ENCODE measurements at places on chromosomes 11 and 22.

DNA sequence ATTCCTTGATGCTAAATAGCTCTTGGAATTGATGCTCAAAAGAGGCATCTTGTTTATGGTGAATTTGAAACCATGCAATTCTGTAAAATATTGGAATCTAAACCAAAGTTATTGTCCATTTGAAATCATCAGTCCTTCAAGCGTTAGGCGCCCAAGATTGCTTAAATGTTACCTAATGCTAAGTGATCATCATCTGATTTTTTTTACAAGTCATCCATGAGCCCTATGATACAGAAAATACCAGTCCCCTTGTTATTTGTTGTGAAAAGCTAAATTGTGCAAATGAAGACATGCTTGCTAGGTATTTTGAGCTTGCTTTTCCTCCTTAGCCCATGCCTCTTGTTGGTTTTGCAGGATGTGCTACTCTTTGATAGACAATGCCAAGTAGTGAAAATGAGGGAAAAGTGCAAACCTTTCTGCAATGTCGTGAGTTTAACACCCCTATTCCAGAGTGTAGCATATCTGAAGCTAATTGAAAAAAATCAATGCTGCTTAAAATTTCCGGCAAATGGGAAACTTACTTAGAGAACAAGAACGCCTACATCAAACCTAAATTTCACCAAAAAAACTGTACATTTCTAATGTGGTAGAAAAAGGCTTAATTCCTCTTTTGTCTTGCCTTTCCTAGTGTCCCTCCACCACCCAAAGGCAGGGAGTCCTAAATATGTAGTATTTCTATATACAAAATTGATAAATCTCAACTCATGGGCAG, 1.9 kb downstream of the GRK3 start:
- DNase-seq = no peak

DNA sequence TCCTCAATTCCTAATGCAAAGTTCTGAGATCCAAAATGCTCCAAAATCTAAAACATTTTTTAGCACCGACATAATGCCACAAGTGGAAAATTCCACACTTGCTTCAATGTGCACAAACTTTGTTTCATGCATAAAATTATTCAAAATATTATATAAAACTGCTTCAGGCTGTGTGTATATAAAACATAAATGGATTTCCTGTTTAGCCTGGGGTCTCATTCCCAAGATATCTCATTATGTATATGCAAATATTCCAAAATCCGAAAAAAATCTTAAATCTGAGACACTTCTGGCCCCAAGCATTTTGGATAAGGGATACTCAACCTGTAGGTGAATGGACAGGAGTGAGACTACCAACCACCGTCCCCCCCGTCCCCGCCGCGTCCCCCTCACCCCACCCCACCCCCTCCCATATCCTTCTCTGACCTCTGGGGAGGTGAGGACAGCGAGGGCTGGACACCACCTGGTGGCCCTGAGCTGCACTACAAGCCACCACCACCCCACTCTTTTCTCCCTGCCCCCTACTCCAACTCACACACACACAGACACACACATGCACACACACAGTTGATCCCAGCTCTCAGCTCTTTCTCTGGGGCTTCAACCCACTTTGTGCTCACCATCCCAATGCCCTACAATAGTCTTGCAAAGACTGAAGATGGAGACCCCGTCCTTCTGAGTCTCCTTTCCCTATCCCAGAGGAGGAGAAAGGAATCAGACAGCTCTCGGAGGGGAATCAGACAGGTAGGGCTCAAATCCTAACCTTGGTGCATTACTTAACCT, 101.0 kb downstream of the PDE2A start:
- no peak for DNase-seq

DNA sequence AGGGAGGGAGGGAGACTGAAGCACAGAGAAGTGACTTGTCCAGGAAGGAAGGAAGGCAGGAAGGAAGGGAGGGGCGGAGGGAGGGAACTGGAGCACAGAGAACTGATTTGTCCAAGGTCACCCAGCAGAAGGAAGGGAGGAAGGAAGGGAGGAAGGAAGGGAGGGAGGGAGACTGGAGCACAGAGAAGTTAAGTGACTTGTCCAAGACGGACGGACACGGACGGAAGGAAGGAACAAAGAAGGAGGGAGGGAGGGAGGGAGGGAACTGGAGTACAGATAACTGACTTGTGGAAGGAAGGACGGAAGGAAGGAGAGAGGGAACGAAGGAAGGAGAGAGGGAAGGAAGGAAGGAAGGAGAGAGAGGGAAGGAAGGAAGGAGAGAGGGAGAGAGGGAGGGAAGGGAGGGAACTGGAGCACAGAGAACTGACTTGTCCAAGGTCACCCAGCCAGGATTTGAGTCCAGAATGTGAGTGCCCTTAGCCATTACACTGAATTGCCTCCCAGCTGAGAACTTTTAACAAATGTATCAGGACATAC, 1.5 kb downstream of the SLC35F2 start:
- no peak for DNase-seq

DNA sequence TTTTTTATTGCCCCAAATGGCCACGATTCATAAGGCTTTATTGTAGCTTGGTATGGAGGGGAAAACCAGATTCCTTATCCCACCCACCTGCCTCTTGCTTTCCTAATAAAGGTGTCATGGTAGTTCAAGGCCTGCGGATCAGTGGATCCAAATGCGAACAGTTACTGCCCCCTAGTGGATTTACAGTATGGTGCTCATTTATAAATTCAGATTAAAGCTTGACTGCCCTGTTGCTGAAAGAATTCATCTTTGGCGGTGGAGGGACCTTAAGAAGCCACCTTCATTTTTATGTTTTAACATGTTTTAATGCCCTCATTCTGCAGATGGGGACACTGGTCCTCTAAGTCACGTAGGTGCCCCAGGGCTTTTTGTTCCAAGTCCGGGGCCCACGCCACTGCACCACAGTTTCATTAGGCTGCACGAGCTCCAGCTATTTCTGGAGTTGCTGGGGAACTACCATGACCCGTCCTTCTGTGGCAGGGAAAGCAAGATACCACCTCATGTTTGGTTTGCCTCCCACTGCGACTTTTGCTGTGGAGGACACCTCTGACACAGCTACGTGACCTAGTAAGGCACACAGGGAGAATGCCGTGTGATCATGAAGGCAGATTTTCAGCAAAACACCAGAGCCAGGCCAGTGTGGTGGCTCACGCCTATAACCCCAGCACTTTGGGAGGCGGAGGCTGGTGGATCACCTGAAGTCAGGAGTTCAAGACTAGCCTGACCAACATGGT, 15.6 kb upstream of the INCENP start:
- peak; percentile 19 for DNase-seq

GRCh38 chr22:46084376-46084775, 66.0 kb upstream of the PPARA start:
- no peak for DNase-seq

Data from NCI-H1417 treated with DMSO at 0.1 percent for 48 hours (cell line).